ENCODE measurements at places on chromosomes 7 and 10.

- DNase-seq: no peak
These were observed 19.0 kb upstream of the SLK start for GRCh38 chr10:103947799-103948516.

GRCh38 chr10:113788604-113789083 lies 37.2 kb downstream of the PLEKHS1 start:
- DNase-seq: peak; percentile 98

- DNase-seq: no peak
These were observed 22.2 kb downstream of the FRMPD2 start for GRCh38 chr10:48252354-48252650.

- DNase-seq: peak; percentile 14
These were observed 202.8 kb downstream of the BMPER start for GRCh38 chr7:34108165-34108564.

GRCh38 chr10:12602521-12602920 lies 253.2 kb downstream of the CAMK1D start:
- no peak for DNase-seq

DNA sequence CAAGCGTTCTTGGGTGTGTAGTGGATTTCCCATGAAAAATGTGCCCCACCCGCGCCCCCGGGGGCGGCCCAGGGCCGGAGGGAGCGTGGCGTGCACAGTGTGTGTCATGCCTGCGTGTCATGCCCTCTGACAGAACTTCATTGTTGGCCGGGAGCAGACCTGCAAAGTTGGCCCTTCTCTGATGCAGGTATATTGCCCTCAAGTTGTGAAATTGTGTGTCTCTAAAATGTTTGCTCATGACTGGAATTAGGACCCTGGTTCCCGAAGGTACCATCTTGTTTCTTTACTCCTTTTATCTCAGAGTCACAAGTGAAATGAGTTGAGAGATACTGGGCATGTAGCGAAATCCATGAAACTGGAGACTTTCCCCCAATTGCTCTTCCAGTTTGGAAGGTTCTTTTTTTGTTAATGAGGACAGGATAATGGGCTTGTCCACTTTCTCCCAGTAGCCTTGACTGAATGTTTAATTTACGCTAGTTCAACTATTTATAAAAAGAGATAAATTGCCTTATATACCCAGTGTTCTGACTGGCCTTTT lies 26.2 kb downstream of the ADK start:
- DNase-seq: no peak

DNA sequence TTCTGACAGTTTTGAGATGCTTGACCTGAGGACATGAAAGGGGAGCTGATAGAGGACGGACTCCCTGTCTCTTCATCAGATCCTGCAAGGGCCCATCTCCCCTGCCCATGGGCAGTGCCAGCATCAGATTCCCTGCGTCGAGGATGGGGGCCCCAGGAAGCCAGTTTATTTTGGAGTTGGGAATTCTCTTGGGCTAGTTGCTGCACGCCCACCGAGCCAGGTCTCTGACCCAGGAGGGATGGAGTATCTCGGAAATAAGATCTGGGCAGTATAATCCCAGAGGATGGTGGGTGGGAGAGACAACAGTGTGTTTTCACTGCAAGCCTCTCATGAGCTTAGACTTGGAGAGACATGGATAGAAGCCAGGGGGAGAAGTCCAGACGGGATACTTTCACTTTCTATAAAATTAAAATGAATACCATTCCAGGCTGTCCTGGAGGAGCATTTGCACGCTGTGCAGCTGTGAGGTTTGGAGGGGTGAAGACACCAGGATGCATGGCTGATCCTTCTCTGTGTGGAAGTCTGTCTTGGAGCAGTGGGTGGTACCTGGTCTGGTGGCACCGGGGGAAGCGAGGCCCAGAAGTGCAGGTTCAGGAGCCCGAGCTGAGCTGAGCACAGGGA lies 25.8 kb downstream of the DOCK1 start:
- DNase-seq: peak; percentile 58

DNA sequence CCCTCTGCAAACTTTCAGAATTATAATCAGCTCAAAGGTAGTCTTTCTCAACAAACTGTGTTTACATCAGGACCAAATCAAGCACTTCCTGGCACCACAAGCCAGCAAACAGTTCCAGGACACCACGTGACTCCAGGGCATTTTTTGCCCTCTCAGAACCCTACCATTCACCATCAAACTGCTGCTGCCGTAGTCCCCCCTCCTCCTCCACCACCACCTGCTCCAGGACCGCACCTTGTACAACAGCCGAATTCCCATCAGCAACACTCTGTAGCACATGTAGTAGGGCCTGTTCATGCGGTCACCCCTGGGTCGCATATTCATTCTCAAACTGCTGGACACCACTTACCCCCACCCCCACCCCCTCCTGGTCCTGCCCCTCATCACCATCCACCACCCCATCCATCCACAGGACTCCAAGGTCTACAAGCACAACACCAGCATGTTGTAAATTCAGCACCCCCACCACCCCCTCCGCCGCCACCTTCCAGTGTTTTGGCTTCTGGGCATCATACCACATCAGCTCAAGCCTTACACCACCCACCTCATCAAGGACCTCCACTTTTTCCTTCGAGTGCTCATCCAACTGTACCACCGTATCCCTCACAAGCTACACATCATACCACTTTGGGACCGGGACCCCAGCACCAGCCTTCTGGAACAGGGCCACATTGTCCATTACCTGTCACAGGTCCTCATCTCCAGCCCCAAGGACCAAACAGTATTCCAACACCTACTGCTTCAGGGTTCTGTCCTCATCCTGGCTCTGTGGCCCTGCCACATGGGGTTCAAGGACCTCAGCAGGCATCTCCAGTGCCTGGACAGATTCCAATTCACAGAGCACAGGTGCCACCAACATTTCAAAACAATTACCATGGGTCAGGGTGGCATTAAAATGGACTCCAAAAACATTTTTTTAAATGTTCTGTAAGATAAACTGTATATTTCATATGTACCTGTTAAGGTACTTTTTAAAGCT lies 98.7 kb downstream of the KMT2E start:
- DNase-seq: no peak

- DNase-seq: no peak
These were observed 99.1 kb downstream of the GRID1 start for GRCh38 chr10:86267286-86268195.

- no peak for DNase-seq
These were observed 41.0 kb downstream of the TSPAN15 start for GRCh38 chr10:69492091-69492745.

GRCh38 chr7:111919164-111919563 lies 287.0 kb downstream of the DOCK4 start:
- DNase-seq: no peak

- no peak for DNase-seq
These were observed 101.6 kb downstream of the PDGFA start for GRCh38 chr7:417973-418601.
